ENCODE measurements at places on chromosomes 13 and 19. TPM values are rescaled to one million over a fixed set of nuclear protein-coding genes. Genes with fewer than 3 reads are reported as not detected.
A peak's percentile ranks its signal among the peaks of the same experiment; 100 is the strongest.

DNA sequence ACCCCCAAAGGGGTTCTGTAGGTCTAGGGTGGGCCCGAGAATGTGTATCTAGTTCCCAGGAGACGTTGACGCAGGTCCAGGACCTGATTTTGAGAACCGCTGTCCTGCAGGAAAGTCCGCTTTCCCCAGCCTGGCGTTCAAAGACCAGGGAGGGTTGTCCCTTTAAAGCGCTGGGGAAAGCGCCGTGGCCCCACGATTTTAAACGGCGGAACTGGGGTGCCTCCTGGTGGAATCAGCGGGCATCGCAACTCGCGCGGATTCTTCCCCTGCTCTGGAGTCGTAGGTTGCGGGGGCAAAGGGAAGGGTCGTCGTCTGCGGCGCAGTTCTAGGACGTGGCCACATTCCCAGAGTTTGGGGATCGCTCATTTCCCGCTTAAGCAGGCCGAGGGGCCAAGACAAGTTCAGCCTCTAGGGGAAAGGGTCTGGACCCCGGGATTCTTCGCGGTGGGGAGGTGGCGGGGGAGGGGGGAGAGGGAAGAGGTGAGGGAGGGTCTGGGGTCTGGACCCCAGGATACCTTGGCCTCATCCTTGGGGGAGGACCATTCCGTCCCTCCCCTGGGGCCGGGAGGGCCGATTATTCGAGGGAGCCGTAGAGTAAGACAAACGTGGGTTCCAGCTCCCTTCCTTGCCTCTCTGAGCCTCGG is 7.7 kb downstream of the PNMA8B start:
- peak; percentile 77 for DNase-seq

CYP4F22 gene
- 0.24 TPM for total RNA-seq

TMEM145 gene
- not detected for total RNA-seq

SYCN gene
- not detected for total RNA-seq

- DNase-seq, result no peak
Measured at GRCh38 chr13:87274209-87274819, 396.9 kb upstream of the SLITRK5 start.

DNA sequence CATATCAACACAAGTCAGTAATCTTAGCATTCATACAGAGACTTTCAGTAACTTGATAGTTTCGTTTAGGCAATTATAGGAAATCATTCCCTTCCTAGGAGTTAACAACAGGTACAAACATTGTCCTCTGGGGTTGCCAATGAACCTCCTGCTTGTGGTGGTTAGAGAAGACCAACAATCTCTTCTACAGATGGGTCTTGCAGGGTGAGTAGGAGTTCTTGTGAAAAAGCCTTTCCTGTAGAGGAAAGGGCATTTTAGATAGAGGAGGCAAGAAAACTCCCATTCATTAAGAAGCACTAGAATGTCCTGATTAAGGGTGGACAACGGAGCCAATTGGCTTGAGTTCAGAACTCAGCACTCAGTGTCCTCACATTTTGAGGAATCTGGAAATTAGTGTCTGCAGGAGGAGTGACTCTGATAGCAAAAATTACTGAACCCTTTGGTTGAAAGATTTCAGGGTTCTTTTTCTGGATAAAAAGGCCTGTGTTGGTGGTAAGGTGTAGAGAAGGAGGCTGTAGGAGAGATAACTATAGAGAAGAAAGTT is 4.2 kb downstream of the WDFY2 start:
- no peak for DNase-seq

DNA sequence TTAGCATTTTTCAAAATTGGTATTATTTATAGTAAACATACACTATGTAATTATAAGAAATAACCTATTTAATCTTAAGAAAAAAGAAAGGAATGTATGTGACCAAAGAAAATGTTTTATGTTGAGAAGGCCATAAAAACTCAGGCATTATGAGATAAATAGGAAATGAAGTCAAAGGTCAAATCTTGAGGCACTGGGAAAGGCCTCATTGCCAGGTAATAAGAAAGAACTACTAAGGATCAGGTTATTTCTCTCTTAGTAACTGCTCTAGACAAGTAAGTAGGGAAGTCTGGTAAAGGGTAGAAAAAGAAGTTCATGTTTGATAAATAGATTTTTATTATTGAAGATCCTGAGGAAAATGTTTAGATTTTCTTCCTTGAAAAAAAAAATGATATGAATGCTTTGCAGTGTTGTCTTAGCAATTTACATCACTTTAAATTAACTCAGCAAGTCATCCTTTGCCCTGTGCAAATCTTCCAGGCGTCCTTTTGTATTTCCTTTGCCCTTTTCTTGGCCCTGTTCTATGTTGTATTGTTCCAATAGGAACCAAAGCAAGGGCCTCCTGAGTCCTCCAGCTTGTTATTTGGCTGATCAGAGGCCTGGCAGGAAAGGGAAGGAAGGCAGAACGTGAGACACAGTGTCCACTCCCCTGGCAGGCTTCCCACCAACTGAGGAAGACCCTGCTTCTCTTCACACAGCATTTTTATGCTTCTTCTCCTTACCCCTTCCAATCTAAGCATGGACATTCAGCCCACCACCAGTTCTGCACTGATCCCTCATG is 260.4 kb upstream of the MIR17HG start:
- DNase-seq, result no peak

DNA sequence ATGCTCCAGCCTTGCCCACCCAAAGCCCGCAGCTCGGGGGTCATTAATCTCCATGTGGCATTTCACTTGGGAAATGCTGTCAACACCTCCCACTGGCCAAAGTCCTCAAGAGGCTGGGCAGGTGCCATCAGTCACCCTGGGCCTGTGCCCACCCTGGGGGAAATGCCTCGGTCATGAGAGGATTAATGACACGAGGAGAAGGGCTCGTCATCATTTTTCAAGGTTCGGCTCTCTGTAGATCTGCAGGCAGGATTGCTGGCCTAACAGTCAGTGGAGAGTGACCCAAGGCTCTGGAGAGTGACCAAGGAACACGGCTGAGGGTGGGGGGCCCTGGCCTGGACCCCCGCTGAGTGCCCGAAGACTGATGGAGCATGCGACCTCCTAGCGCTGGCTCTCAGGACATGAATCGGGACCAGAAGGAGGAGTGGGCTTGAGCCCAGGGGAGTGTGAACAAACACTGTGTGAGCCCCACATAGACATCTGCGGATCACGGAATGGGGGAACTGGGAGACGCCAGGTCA is 15.2 kb upstream of the KCTD15 start:
- no peak for DNase-seq

- DNase-seq, result no peak
Measured at GRCh38 chr13:64639206-64639605, 2590.9 kb downstream of the PCDH9 start.

DNA sequence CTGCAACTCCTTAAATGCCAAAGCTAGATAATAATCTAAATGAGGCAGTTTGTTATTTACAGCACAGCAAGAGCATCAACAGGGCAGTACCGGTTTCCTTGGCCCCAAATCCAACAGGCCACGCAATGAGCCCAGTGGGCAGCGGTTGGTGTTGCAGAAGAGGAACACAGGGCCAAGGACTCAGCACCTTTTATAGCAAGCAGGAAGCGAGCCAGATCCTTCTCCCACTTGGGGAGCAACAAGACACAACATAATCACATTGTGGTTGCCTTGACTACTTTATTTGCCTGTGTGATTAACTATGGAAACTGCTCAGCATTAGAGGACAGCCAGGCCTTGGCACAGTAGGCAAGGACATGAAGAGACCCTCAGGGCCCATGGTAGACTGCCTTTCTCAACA is 67.1 kb upstream of the HTR2A start:
- no peak for DNase-seq

GRCh38 chr13:40394304-40394985 is 272.0 kb downstream of the FOXO1 start:
- DNase-seq, result no peak

DNA sequence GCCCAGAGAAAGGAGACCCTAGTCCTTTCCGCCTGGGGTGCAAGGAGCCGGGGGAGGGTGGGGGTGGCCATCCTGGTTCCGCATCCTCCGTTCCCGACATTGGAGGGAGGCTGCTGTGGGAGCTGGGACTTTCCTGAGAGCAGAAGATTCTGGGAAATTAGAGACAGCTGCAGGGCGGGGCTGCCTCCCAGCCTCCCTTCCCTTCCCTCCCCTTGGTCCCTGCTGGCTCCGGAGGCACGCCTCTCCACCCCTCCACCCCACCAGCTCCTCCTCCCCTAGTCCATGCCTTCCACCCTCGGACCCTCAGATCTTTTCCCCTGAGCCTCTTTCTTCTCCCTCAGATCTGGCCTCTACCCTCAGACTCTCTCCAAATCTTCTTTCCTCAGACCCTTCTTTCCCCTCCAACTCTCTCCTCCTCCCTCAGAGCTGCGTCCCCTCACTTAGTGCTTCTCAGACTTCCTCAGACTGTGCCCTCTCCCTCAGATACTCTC is 3.1 kb upstream of the BCL3 start:
- no peak for DNase-seq

DNA sequence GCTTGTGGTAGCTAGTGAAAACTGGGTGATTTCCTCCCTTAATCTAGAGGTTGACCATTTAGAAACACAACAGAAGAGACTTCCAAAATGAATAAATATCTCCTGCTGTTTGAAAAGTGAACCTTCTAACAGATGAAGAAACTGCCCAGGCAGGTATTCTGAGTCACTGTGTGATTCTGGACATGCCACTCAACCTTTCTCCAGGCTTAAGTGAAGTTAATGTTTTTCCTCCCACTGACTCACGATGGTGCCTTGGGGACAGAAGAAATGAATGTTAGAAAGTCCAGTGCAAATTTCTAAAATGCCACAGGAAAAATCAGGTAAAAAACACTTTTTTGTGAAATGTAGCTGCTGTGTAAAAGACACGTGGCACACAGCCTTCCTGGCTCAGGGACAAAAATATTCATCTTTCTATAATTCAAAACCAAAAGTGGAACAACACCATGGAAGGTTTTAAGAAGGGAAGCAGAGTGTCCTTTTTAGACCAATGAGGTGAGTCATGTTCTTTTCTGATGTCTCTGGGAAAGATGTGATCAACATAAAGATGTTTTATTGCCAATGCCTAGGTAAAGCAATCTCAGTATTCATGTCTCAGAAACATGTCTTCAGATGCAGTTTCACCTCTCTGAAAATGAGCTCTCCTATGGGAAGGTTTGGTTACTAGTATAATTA is 9.1 kb downstream of the UBE2L5 start:
- DNase-seq, result no peak

DNA sequence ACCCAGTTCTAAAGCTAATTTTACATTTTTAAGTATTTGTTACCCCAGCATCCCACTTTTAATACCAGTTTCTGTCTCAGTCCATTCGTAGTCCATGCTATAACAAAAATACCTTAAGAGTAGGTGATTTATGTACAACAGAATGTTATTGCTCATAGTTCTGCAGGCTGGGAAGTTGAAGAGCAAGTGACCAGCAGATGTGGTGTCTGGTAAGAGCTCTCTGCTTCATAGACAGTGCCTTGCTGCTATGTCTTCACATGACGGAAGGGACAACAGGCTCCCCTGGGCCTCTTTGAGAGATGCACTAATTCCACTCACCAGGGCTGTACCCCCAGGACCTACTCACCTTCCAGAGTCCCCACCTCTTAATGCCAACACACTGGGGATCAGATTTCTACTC is 96.6 kb downstream of the COL4A2 start:
- DNase-seq, result no peak

MIR17HG gene
- total RNA-seq, result 10.3 TPM

All from naive thymus-derived CD4-positive, alpha-beta T cell (primary cell).